Activated naive CD4-positive, alpha-beta T cell treated with anti-CD3 and anti-CD28 coated beads for 36 hours (primary cell): ENCODE measurements at places on chromosomes 13 and 19. TPM values are rescaled to one million over a fixed set of nuclear protein-coding genes. Genes with fewer than 3 reads are reported as not detected.

DNA sequence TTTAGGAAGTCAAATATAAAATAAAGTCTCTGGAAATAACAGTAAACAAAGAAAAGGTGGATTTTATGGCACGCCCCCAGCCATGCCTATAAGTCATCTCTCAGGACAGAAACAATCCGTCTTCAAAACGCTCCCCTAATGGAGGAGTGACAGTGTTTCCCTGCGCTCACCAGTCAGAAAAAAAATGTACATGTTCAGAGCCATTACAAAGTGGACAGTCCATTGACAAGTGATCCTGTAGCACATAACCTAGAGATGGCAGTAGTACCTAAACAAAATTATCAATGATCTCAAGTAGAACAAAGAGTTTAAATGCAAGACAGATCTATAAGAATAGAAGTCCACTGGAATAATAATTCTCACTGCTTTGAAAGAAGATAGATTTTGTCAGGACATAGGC, 891.7 kb upstream of the MIR17HG start:
- no peak overlapping the region for H3K4me3 ChIP-seq
- no peaks in the 10 kb centered on the region for H3K36me3 ChIP-seq
- DNase-seq = no peak
- H3K27me3 ChIP-seq = no peaks in the 10 kb centered on the region

GRCh38 chr13:111130116-111130508, 15.0 kb downstream of the ARHGEF7 start:
- no peaks in the 10 kb centered on the region for H3K36me3 ChIP-seq
- no peak overlapping the region for H3K4me3 ChIP-seq
- H3K4me1 ChIP-seq = no peaks in the 10 kb centered on the region
- peaks cover 2% of the 10 kb centered on the region for H3K27me3 ChIP-seq

Gene LILRB2
- not detected for total RNA-seq

- peaks cover 17% of the 10 kb centered on the region for H3K27me3 ChIP-seq
- no peaks in the 10 kb centered on the region for H3K4me1 ChIP-seq
- H3K36me3 ChIP-seq = no peaks in the 10 kb centered on the region
Observed at GRCh38 chr19:42989851-42990250, 36.4 kb downstream of the PSG11 start.

- H3K27ac ChIP-seq = no peak overlapping the region
- no peaks in the 10 kb centered on the region for H3K36me3 ChIP-seq
- DNase-seq = no peak
- no peak overlapping the region for H3K4me3 ChIP-seq
- H3K4me1 ChIP-seq = no peaks in the 10 kb centered on the region
Observed at GRCh38 chr13:59689057-59689456, 474.7 kb downstream of the DIAPH3 start.

Gene RGL3
- not detected for total RNA-seq

- DNase-seq = no peak
- no peaks in the 10 kb centered on the region for H3K36me3 ChIP-seq
- no peaks in the 10 kb centered on the region for H3K27me3 ChIP-seq
- H3K4me1 ChIP-seq = no peaks in the 10 kb centered on the region
- no peak overlapping the region for H3K4me3 ChIP-seq
Observed at GRCh38 chr13:87553142-87553541, 118.0 kb upstream of the SLITRK5 start.

DNA sequence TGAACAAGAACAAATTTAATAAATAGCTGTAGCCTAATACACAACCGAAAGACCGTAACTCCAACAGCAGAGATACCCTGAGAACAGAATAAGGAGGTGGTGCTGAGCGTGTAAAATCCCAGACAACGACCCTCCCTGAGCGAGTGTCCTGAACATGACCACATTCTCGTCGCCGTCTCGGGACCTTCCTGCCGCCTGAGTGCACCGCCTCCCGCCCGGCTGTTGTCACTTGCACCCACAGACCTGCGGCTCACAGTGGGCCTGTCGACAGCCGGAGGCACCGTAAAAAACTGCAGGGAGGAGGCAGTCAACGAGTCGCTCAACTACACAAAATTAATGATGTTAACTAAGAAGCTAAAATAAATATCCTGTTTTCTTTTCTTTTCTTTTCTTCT, 35.8 kb upstream of the GRTP1 start:
- DNase-seq = no peak
- no peak overlapping the region for H3K27ac ChIP-seq
- H3K4me3 ChIP-seq = no peak overlapping the region
- no peaks in the 10 kb centered on the region for H3K27me3 ChIP-seq

GRCh38 chr19:16386619-16387240, 62.1 kb downstream of the KLF2 start:
- peak; percentile 69 for DNase-seq
- H3K4me3 ChIP-seq = no peak overlapping the region
- H3K36me3 ChIP-seq = peaks cover 52% of the 10 kb centered on the region
- no peak overlapping the region for H3K27ac ChIP-seq
- peaks cover 25% of the 10 kb centered on the region for H3K4me1 ChIP-seq
